H4 (cell line): ENCODE measurements at places on chromosomes 2 and 18. TPM values are rescaled to one million over a fixed set of nuclear protein-coding genes. Genes with fewer than 3 reads are reported as not detected.

GRCh38 chr2:64934530-64934929 lies 54.7 kb upstream of the SLC1A4 start:
- DNase-seq, result no peak

DNA sequence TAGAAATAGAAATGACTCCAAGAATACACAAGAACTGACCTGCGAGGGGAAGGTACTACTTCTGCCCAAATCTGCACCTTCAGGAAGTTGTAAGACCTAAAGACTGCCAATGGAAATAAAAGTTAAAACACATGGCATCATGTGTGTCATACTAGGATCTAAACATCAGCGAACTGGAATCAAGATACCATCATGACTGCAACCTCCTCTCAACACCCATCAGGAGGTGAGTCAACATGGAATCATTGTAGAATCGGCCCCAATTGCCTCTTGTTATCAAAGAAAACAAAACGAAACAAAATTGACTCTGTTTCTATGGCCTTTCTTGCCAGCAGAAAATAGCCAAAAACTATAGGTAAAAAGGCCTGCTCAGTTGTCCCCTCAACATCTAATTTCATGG lies 15.1 kb downstream of the RDH14 start:
- no peak for DNase-seq

DNA sequence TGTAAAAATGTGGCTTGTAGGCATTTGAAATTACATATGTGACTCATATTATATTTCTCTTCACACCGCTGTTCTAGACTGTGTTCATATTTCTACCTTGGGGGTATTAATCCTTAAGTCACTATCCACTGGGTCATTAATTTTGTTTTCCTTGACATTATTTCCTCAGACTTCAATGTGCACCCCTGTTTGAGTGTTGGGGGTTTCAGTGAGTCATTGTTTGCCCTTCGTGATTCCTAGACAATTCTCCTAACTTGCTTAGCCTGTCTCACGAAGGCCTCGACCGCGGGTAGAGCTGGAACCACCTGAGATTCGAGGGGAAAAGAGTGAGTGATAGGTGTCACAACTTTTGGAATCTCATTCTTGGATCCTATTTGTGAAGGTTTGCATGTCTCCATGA lies 35.1 kb downstream of the NPAS2 start:
- no peak for DNase-seq

The SLC23A3 gene
- 0.12 TPM in 1 of 2 replicates, not detected in the other for total RNA-seq

DNA sequence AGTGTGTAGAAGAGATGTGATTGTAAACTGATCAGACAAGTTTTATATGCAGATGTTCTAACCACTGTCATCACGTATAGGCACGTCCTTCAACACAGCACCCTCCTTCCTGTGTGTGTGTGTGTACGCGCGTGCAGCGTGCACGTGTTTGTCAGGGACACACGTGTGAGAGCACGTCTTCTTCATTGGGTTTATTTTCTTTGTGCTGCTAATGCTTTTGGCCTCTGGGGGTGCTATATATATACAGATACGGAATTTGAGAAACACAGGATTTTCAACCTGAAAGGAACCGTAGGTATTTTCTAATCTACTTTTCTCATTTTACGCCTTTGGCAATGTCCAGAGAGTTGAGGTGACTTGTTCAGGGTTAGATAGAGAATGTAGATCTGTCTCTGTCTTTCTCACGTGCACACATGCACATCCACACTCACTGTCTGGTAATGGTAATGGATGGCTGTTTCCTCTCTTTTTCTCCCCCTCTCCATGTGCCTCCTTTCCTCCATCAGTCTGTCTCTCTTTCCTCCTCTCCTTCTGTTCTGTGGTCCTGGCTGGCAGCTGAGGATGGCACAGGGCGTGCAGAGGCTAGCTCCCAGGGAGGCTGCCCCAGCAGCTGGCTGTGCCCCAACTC lies 13.4 kb upstream of the CELF4 start:
- DNase-seq, result peak; percentile 61

DNA sequence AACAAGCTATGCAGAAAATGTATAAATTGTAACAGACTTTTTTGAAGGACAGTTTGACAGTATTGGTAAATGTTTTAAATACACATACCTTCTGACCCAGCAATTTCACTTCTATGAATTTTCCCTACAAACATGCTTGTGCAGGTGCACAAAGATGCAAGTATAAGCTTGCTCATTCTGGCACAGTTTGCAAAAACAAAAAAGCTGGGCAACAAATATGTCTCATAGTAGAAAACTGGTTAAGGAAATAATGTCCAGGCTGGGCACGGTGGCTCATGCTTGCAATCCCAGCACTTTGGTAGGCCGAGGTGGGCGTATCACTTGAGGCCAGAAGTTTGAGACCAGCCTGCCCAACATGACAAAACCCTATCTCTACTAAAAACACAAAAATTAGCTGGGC lies 96.9 kb upstream of the NEDD4L start:
- no peak for DNase-seq

- no peak for DNase-seq
Measured at GRCh38 chr2:134722728-134723127, 3.9 kb upstream of the TMEM163 start.

- no peak for DNase-seq
Measured at GRCh38 chr18:80109676-80110078, 615 bp downstream of the ADNP2 start.

The MMADHC gene
- 258 and 263 TPM in 2 replicates for total RNA-seq

- no peak for DNase-seq
Measured at GRCh38 chr2:227870710-227871374, 589 bp upstream of the DAW1 start.

DNA sequence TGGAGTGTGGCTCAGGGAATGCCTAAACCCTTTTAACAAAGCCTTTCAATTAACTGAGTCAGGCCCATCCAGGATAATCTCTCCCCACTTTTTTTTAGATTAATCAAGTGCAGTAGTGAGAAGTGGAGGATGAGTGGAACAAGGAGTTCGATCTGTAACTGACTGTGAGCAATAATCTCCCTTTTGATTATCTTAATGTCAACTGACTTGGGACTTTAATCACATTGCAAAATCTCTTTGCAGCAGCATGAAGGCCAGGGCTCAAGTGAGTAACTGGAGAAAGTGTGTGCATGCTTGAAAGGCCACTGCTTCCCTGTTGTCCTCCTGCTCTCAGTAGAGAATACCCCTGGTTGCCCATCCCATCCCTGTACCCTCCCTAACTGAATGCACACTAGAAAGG lies 32.1 kb upstream of the HS6ST1 start:
- DNase-seq, result no peak

- no peak for DNase-seq
Measured at GRCh38 chr2:26619096-26619495, 22.1 kb downstream of the CIB4 start.

GRCh38 chr2:190413421-190413820 lies 5.3 kb downstream of the MFSD6 start:
- DNase-seq, result no peak

The DPP4 gene
- total RNA-seq, result not detected in 2 replicates

DNA sequence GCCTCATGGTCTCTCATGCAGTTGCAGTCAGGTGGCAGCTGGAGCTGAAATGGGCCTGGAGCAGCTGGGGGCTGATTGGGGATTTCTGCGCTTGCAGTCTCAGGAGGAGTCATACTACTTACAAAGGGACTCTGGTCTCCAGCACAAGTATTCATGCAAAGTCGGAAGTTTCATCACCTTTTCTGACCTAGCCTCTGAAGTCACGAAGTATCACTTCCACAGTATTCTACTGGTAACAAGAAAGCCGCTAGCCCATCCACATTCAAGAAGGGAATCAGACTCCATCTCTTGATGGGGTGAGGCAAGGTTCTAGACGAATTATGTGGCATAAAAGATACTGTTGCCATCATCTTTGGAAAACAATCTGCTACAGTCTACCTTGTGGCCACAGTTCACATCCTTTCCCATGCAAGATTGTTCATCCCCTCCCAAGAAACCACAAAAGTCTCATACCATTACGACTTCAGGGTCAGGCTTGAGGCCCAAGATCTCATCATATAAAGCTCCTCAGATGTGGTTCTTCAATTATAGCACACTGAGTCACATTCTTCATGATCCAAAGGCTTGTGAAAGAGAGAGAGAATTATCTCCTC lies 95.3 kb downstream of the SMC6 start:
- no peak for DNase-seq

DNA sequence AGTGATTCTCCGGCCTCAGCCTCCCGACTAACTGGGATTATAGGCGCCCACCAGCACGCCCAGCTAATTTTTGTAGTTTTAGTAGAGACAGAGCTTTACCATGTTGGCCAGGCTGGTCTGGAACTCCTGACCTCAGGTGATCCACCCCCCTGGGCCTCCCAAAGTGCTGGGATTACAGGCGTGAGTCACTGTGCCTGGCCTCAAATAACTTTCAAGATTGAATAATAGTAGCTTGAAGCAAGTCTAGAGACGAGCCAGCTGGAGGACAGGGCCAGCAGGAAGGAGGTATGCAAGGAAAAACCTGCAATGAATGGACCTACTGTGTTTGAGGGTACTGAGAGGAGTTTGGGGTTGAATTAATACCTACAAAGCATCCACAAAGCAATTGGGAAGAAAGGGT lies 87.5 kb downstream of the MSH2 start:
- DNase-seq, result no peak

GRCh38 chr2:32427672-32428610 lies 71.1 kb downstream of the BIRC6 start:
- no peak for DNase-seq

DNA sequence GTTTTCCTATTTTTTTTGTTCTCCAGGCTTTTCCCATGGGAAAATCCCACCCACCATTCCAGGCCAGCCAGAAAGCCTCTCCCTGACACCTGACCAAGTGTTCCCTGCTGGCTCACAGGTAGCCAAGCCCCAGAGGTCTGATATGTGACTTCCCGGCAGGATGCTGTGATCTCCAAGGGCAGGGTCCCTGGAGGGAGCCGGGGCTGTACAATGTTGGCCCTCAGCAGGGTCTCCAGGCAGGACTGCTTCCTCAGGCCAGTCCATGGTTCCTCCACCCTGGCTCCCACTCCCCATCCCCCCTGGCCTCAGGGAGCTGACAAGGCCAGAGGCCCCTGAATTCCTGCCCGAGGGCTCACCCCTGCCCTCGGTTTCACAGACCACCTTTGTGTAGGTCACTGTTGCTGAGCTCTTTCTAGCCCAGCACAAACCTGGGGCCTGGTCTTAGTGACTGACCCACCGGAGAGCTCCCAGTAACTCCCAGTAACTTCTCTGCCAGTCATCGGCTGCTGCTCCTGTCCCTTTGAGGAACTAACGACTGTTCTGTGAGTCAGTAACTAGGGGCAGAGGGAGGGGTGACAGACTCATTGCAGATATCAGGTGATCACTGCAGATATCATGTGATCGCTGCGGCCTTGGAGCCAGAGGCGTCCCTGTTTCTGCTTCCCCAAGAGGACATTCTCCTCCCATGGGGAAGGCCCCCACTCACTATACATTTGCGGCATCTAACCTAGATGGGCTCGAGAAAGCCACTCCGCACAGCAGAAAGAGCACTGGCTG lies 38.7 kb downstream of the SDC1 start:
- no peak for DNase-seq

- no peak for DNase-seq
Measured at GRCh38 chr2:37466533-37467222, 122.2 kb downstream of the QPCT start.

- peak; percentile 76 for DNase-seq
Measured at GRCh38 chr2:120779781-120780283, 44.2 kb downstream of the GLI2 start.

DNA sequence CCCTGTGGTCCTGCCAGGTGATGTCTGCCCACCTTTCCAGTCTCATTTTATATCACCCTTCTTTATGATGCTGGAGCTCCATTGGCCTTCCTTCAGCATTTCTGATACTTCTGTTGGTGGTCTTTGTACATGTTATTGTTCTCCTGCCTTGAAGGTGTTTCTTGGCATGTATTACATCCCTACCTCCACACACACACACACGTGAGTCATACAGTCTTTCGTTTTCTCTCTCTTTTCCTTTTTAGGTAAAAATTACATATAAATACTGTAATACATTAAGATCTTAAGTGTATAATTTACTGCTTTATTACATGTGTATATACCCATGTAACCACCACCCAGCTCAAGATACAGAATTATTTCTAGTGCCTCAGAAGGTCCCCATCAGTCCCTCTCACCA lies 10.2 kb upstream of the ADGRF3 start:
- DNase-seq, result no peak

The CWC22 gene
- 8.9 and 10.2 TPM in 2 replicates for total RNA-seq
